Activated CD4-positive, alpha-beta T cell treated with anti-CD3 and anti-CD28 coated beads for 4 hours (primary cell): ENCODE measurements at places on chromosomes 5 and 9.

DNA sequence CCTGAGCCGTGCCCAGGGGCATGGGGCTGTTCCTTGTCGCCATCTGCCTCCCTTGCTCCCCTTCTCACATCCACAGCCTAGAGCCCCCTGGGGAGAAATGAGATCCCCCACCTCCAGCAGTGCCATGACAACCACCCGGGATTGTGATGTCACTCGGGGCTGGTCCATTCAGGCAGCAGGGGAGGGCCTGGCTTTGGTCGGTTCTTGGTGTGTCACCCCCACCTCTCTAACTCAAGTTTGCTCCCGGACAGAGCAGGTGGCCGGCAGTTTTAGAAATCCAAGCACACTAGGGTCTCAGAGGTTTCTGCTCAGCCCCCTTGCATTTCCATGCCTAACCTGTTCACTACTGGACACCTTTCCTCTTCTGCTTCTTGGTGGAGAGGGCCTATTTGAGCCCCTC is at the start of gene ACTL7B:
TSS of gene ACTL7B (minus strand) at position 99 of the 400 bp plus-strand sequence. CDS start at position 43, 56 bp downstream.
- DNase-seq: no peak

GRCh38 chr5:126970517-126971017 is 59.8 kb downstream of the MARCHF3 start:
- no peak for DNase-seq

DNA sequence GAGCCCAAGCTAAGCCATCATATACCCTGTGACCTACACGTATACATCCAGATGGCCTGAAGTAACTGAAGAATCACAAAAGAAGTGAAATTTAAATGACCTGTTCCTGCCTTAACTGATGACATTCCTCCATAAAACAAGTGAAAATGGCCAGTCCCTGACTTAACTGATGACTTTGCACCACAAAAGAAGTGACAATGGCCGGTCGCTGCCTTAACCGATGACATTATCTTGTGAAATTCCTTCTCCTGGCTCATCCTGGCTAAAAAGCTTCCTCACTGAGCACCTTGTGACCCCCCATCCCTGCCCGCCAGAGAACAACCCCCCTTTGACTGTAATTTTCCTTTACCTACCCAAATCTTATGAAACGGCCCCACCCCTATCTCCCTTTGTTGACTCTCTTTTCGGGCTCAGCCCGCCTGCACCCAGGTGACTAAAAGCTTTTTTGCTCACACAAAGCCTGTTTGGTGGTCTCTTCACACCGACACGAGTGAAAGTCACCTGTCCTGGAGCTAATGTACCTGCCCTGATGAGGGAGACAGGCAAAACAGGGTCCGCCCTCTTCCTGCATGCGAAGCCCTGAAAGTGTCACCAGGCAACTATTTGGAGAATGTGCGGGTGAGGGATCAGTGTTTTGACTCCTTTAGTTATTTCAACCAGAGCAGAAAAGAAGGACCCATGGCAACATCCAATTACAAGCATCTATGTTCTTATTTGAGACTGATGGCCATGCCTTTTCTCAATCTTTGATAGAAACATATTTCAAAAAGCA is 266.1 kb downstream of the SMARCA2 start:
- no peak for DNase-seq

DNA sequence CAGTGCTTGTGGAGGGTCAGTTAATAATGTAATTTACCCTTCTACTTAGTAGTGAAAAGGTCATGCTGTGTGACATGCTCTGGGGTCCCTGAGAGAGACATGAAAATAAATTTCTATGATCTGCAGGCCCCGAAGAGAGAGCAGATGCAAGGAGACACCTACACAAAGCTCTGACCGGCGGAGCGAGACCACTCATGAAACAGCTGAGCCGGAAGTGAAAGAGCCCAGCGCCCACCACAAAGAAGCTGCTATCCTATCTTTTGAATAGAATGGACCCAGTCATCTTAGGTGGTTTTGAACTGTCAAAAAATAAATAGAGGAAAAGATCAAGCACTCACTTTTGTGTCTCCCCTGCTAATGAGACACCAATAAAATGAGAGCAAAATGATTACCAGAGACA is 190.0 kb downstream of the MED10 start:
- no peak for DNase-seq

DNA sequence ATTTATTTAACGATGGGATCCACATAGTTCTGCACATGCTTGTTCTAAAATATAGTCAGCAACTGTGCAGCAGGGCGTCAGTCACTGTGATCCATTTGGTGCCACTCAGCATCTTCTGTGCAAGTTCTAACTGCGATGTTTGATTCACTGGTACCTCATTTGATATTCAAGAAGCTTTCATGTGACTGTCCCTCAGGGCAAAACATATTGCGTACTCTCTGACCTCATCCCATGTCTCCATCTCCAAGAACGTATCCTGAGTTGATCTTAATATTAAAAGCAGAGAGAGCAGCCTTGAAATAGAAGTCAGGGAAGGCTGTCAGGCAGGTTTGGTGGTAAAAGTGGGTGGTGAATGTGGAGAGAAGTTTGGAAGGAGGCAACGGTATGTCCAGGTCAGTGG is 116.5 kb upstream of the ATP10B start:
- no peak for DNase-seq

GRCh38 chr5:112691758-112692157 is 45.9 kb upstream of the APC start:
- DNase-seq: no peak
